ENCODE measurements at places on chromosomes 6 and 20. TPM values are rescaled to one million over a fixed set of nuclear protein-coding genes. Genes with fewer than 3 reads are reported as not detected.

GRCh38 chr20:5400164-5400762 lies 83.5 kb upstream of the PROKR2 start:
- DNase-seq, result no peak
- no peak overlapping the region for H3K4me3 ChIP-seq
- H3K27me3 ChIP-seq, result no peaks in the 10 kb centered on the region
- no peaks in the 10 kb centered on the region for H3K4me1 ChIP-seq
- H3K27ac ChIP-seq, result no peak overlapping the region
- H3K36me3 ChIP-seq, result no peaks in the 10 kb centered on the region

GRCh38 chr6:126385536-126385935 lies 45.6 kb downstream of the CENPW start:
- H3K4me1 ChIP-seq, result no peaks in the 10 kb centered on the region
- H3K27ac ChIP-seq, result no peak overlapping the region
- H3K27me3 ChIP-seq, result no peaks in the 10 kb centered on the region
- H3K4me3 ChIP-seq, result no peak overlapping the region

The LGSN gene
- not detected for total RNA-seq

- no peak overlapping the region for H3K4me3 ChIP-seq
- H3K4me1 ChIP-seq, result peaks cover 47% of the 10 kb centered on the region
- peaks cover 8% of the 10 kb centered on the region for H3K36me3 ChIP-seq
- H3K27ac ChIP-seq, result peak overlapping the region; percentile 95
- H3K27me3 ChIP-seq, result no peaks in the 10 kb centered on the region
Observed at GRCh38 chr6:43773980-43774775, 4.2 kb downstream of the VEGFA start.

The MICB gene
- 1.5 TPM for total RNA-seq

The KIF3B gene
- 20.7 TPM for total RNA-seq

The GSTA3 gene
- total RNA-seq, result not detected

DNA sequence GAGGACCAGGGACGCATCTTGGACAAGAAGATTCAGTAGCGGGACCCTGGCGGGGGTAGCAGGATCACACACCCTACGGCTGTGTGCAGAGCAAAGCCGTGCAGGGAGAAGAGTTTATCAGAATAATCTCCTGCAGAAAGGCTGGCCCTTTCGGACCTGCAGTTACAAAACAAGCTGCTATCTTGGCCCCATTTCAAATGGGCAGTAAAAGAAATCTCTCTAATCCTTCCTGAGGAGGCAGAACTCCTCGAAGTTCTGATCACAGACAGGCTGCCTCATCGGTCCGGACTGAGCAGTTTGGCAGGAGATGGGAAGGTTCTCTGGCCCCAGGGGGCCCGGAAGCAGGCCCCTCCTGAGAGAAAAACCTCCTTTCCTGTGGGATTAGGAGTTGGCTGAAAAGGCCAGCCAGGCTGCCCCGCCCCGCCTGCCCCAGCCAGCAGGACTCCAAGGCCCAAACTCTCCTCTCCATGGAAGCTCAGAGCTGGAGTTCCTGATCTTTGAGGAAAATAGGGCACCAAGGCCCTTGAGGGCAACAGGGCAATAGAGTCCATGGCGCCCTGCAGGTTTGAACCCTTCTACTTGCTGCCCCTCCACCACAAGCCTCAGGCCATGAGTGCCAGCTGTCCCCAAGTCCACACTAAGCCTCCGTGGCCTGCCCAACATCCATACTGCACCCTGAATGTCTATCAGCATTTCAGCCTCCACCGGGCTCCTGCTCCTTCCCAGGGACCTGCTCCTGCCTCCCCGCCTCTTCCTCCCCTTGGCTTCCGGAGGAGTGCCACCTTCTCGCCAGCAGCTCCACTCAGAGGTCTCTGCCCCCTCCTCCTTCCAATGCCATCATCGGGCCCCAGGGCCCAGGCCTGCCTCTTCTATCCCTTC lies 141.3 kb downstream of the PREX1 start:
- H3K27ac ChIP-seq, result no peak overlapping the region
- H3K4me1 ChIP-seq, result peaks cover 41% of the 10 kb centered on the region
- no peaks in the 10 kb centered on the region for H3K36me3 ChIP-seq
- no peaks in the 10 kb centered on the region for H3K27me3 ChIP-seq

- H3K36me3 ChIP-seq, result no peaks in the 10 kb centered on the region
- peaks cover 99% of the 10 kb centered on the region for H3K4me1 ChIP-seq
- H3K27ac ChIP-seq, result peak overlapping the region; percentile 100
- DNase-seq, result no peak
- H3K27me3 ChIP-seq, result no peaks in the 10 kb centered on the region
Observed at GRCh38 chr6:35490821-35491557, 5.9 kb downstream of the TEAD3 start.

GRCh38 chr6:42053601-42054000 lies 3.3 kb downstream of the TAF8 start:
- H3K4me3 ChIP-seq, result no peak overlapping the region
- DNase-seq, result no peak
- H3K27ac ChIP-seq, result no peak overlapping the region

DNA sequence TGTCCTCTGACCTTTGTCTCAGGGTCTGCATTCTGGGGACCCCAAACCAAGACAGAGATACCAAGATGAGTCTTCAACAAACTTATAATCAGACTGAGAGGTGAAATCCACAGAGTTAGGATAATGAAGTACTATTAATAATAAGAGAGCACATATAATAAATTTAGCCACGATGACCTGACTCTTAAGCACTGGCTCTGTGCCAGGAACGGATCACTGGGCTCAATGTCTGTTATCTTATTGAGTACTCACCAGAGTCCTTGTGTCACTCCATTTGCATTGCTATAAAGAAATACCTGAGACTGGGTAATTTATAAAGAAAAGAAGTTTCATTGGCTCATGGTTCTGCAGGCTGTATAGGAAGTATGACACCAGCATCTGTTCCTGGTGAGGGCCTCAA lies 18.9 kb upstream of the ITPR3 start:
- no peaks in the 10 kb centered on the region for H3K4me1 ChIP-seq
- no peak for DNase-seq
- H3K4me3 ChIP-seq, result no peak overlapping the region
- no peaks in the 10 kb centered on the region for H3K36me3 ChIP-seq

The SRMS gene
- not detected for total RNA-seq

DNA sequence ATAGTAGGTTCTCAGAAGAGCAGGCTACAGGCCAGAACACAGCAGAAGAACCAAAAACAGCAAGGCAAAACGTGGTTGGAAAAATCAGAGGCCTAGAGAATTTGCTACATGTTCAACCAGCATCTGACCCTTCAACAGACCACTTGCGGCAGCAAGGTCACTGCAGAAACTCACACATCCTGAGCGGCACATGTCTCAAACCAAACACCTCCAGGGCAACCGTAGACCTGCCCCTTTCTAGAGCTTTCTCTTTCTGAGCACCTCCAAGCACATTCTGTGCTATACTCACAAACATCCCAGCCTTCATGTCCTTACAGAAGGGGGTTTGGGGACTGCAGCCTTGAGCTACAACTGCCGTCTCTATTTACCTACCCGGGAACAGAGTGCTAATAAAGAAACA lies 52.6 kb downstream of the GFOD1 start:
- no peak overlapping the region for H3K27ac ChIP-seq
- no peaks in the 10 kb centered on the region for H3K36me3 ChIP-seq
- no peak overlapping the region for H3K4me3 ChIP-seq
- no peak for DNase-seq
- H3K27me3 ChIP-seq, result no peaks in the 10 kb centered on the region

GRCh38 chr6:82397962-82398692 lies 34.5 kb downstream of the TPBG start:
- H3K4me3 ChIP-seq, result no peak overlapping the region
- H3K36me3 ChIP-seq, result no peaks in the 10 kb centered on the region
- DNase-seq, result no peak
- no peak overlapping the region for H3K27ac ChIP-seq
- H3K4me1 ChIP-seq, result no peaks in the 10 kb centered on the region

The CST4 gene
- not detected for total RNA-seq

- H3K27ac ChIP-seq, result no peak overlapping the region
- no peak overlapping the region for H3K4me3 ChIP-seq
- H3K27me3 ChIP-seq, result no peaks in the 10 kb centered on the region
- H3K36me3 ChIP-seq, result no peaks in the 10 kb centered on the region
- peaks cover 1% of the 10 kb centered on the region for H3K4me1 ChIP-seq
- DNase-seq, result no peak
Observed at GRCh38 chr20:62531046-62531838, 55.4 kb upstream of the GATA5 start.

GRCh38 chr6:48973491-48973890 lies 489.6 kb downstream of the MMUT start:
- no peaks in the 10 kb centered on the region for H3K4me1 ChIP-seq
- H3K27me3 ChIP-seq, result no peaks in the 10 kb centered on the region
- DNase-seq, result no peak
- H3K36me3 ChIP-seq, result no peaks in the 10 kb centered on the region
- no peak overlapping the region for H3K4me3 ChIP-seq

DNA sequence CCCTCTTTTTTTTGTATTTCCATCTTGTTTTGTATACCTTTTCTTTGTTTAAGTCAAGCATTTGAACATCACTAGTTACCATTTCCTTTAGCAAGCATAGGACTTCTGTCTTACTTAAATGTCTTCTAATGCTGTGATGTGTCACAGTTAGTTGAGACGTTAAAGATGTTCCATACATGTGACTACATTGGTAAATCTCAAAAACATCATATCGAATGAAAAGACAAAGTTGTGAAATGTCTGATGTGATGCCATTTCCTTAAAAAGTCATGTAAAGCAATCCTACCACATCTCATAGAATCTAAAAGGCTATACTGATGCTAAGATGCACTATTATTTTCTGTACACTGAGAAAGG lies 26.8 kb downstream of the SLC16A10 start:
- H3K4me1 ChIP-seq, result no peaks in the 10 kb centered on the region
- no peaks in the 10 kb centered on the region for H3K27me3 ChIP-seq
- no peak for DNase-seq
- no peak overlapping the region for H3K4me3 ChIP-seq

DNA sequence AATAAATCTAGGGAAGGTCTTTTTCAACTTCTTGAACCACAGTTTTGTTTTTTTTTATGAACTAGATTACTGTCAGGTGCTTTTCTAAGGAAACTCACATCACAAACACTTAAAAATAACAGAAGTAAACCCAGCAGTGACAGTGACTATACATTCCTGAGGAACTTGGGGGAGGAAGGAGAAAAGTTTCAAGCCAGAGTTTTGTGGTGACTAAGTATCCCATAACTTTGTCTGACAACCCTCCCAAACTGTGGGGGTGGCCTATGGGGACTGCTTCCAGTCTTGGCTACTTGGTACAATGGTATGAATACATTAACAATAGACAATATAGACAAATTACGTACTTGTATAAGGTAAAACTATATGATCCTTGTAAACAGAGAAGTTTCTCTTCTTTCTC lies 202.5 kb upstream of the MAN1A1 start:
- DNase-seq, result no peak
- H3K4me3 ChIP-seq, result no peak overlapping the region
- H3K27me3 ChIP-seq, result no peaks in the 10 kb centered on the region
- H3K36me3 ChIP-seq, result no peaks in the 10 kb centered on the region

The C6orf163 gene
- 1.2 TPM for total RNA-seq

The SAMD3 gene
- not detected for total RNA-seq

DNA sequence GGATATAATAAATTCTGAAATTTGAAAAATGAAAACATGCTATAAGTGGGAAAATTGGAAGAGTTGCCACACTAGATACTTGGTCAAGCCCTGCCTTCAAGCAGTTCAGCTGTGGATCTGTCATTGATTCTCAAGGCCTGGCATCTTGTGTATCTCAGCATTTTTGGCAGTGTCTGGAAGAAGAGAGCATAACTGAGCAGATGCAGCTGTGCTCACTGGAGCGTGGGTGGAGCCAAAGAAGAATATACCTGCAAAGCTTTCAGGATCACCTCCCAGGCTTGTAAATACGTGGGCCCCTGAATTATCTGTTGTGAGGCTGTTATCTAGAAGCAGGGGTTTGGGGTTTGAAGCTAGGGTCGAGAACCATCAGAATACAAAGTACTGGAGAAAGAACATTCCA lies 31.3 kb upstream of the CHD6 start:
- H3K27me3 ChIP-seq, result no peaks in the 10 kb centered on the region
- no peak overlapping the region for H3K4me3 ChIP-seq
- H3K4me1 ChIP-seq, result no peaks in the 10 kb centered on the region
- H3K36me3 ChIP-seq, result no peaks in the 10 kb centered on the region
- no peak overlapping the region for H3K27ac ChIP-seq
- DNase-seq, result no peak

The VWA7 gene
- total RNA-seq, result 0.14 TPM

The ANGPT4 gene
- not detected for total RNA-seq

- H3K27me3 ChIP-seq, result no peaks in the 10 kb centered on the region
- H3K36me3 ChIP-seq, result no peaks in the 10 kb centered on the region
- no peak overlapping the region for H3K27ac ChIP-seq
Observed at GRCh38 chr20:40508821-40509220, 180.2 kb downstream of the MAFB start.

GRCh38 chr6:47237196-47237595 lies 72.5 kb downstream of the TNFRSF21 start:
- no peak overlapping the region for H3K27ac ChIP-seq
- H3K4me3 ChIP-seq, result no peak overlapping the region
- H3K4me1 ChIP-seq, result no peaks in the 10 kb centered on the region
- H3K36me3 ChIP-seq, result peaks cover 21% of the 10 kb centered on the region
- H3K27me3 ChIP-seq, result no peaks in the 10 kb centered on the region

The CFB gene
- total RNA-seq, result 23.9 TPM

DNA sequence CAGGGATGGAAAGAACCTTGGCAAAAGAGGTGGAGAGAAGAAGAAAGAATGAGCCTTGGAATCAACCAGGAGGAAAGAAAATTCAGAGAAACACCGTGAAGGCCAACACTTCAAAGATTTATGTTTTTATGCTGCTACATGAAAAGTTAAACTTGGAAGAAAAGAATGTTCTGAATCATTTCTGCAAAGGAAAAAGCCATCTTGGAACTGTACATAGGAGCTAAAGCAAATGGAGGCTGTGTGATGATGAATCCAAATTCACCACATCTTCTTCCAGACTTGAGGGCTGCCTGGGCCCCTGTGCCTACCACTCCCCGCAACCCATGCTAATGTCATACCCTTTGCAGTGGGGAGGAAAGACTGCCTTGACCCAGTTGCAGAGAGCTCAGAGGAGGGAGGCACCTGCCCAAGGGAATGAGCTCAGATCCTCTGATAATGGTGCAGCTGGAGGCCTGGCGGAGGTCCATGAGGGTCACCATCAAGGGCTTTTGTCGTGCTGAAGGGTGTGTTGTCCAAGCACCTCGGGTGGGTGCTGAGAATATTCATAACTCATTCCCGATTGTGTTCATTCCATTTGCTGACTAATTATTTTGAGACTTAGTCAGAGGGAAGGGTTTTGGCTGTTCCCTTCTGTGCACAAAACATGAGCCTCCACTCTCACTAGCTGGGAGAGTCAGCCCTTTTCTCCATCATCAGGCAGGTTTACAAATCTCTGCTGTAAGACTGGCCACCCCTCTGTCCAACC lies 245.8 kb upstream of the JAG1 start:
- no peaks in the 10 kb centered on the region for H3K27me3 ChIP-seq
- H3K27ac ChIP-seq, result no peak overlapping the region
- no peak overlapping the region for H3K4me3 ChIP-seq
- H3K4me1 ChIP-seq, result peaks cover 6% of the 10 kb centered on the region

DNA sequence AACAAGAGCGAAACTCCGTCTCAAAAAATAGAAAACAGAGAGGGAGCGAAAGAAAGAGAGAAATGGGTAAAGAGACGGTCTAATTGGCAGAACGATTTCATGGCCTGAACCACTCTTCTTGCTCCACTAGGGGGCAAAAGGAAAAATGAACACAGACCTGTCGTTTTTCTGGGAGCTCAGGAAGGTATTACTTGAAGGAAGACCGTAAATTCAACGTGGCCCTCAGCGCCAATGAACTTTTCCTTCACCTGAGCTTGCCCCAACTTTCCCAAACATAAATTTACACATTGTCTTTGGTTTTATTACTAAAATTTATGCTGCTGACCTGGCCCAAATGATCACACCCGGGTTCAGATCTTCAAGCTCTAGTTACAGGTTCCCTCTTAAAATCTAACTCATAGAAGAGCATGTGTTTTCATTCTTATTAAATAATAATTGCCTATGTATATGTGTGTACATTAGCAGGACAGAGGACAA lies 67.3 kb downstream of the ATP9A start:
- peaks cover 11% of the 10 kb centered on the region for H3K4me1 ChIP-seq
- no peak overlapping the region for H3K4me3 ChIP-seq
- no peaks in the 10 kb centered on the region for H3K36me3 ChIP-seq
- DNase-seq, result no peak
- no peak overlapping the region for H3K27ac ChIP-seq
